ENCODE measurements at places on chromosomes 5 and 9.
A peak's percentile ranks its signal among the peaks of the same experiment; 100 is the strongest.

GRCh38 chr9:5578018-5578697 is 50.7 kb upstream of the RIC1 start:
- no peak for DNase-seq

DNA sequence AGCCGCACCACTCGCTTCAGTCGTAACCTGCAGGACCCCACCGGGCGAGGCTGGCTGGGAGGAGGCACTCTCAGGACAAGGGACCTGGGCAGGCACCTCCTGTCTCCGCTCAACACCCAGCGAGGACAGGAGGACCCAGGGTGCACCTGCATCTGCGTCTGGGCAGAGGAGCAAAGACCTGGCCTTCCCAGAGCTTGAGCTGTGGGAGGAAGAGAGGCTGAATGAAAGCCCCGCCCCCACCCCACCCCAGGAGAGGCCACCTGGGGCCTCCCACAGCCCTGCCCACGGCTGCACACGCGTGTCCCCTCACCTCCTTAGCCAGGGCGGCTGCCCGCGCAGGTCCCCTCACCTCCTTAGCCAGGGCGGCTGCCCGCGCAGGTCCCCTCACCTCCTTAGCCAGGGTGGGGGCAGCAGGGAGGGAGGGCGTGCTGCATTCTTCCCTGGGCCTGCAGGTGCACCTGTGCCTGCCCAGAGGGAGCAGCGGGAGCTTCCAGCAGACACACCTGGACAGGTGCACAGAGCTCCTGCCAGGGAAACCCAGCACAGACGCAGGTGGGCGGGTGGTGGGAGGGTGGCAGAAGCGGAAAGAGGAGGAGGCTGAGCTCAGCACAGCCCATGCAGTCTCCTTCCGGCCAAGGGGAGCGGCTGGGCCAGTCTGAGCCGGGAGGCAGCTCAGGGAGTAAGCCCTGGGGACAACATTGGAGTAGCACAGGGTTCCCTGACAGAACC is 18.5 kb upstream of the SLC12A7 start:
- no peak for DNase-seq

- DNase-seq, result no peak
Observed at GRCh38 chr5:127060470-127060985, 12.8 kb downstream of the C5orf63 start.

DNA sequence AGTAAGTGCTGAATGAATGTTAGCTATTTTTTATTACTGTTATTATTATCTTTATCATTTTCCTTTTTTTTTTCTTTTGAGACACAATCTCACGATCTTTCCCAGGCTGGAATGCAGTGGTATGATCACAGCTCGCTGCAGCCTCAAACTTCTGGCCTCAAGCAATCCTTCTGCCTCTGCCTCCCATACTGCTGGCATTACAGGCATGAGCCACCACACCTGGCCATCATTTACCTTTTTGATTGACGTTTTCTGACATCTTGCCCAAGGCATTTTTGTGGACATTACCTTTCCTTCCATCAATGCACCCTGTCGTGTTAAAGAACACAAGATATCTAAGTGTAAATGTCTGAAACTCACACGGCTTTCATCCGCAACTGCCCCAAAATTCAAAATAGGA is 138.2 kb downstream of the GAS1 start:
- DNase-seq, result no peak

DNA sequence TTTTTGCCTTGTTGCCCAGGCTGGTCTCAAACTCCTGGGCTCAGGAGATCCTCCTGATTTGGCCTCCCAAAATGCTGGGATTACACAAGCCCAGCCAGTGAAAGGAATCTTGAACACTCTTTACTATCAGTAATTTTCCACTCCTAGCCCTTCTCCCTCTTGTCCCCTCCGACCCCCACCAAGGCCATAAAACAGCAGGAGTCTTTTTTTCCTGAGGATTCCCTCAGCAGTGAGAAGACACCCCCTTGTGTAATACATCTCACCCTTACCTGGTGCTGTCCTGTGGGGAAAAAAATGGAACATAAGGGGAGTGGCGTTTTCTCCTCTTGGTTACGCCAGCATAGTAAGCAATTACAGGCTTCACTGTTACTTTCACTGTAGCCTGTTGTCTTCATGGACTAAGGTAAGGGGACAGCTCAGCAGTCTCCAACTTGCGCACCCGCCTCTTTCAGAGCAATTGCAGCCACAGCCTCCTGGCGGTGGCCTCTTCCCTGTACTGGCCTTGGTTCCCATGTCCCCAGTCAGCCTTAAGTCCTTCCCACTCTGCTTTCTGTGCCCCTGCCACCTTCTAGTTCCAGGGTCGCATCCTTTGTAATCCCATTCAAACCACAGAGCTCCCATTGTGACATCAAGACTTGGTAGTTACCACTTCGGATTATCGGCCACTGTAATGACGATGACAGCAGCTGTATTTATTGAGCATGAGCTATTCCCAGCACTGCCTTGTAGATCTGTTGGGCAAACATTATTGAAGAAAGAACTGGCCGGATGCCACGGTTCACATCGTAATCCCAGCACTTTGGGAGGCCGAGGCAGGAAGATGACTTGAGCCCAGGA is 10.0 kb downstream of the NAIF1 start:
- peak; percentile 80 for DNase-seq

GRCh38 chr9:109919736-109920408 is 139.9 kb downstream of the PALM2AKAP2 start:
- DNase-seq, result no peak
